Large intestine (tissue), 12 donors: ENCODE measurements at places on chromosomes 12 and 14.

GRCh38 chr14:104879201-104879982, 14.3 kb downstream of the CEP170B start:
- DNase-seq: no peak

DNA sequence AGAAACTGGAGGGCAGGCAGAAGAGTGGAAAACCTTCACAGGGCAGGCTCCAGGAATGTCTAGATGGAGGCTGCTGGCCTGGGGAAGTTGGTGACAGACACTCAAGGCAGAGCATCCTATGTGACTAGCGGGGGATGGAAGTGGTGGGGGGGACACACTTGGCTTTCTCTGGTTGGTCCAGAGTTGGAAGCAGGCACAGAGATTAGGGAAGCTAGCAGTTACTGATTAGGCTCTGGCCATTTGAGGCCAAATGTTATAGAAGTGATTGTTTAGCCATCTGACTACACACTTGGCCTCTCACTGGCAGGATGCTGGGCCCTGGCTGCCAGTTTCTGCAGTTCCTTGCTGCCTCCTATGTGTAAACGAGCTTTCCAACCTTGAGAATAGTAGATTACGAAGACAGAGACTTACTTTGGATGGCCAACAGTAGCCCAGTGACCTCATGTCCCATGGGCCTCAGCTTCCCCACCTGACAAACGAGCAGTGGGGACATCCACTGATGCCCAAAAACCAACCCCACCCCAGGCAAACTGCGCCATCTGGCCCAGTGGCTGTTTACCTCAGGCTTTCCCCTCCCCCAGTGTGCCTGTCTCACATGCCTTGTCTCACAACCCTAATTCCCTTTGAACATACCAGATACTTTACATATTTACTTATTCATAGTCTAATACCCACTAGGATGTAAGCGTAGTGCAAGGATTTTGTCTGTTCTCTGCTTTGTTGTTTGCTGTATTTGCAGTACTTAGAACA, 102.7 kb downstream of the PAPLN start:
- no peak for DNase-seq

GRCh38 chr12:10128687-10129086, 1.3 kb downstream of the CLEC7A start:
- DNase-seq: no peak

GRCh38 chr12:121578230-121579189, 2.3 kb downstream of the KDM2B start:
- DNase-seq: no peak

- peak; percentile 86 for DNase-seq
These were observed 21.3 kb upstream of the RFLNA start for GRCh38 chr12:124273630-124274029.

GRCh38 chr12:195156-195555, 18.8 kb downstream of the SLC6A12 start:
- DNase-seq: no peak

- DNase-seq: no peak
These were observed 67.7 kb downstream of the BCAT1 start for GRCh38 chr12:24881227-24881626.
